ENCODE measurements at places on chromosomes 4 and X.

GRCh38 chr4:55447108-55447708 lies 51.5 kb downstream of the TMEM165 start:
- DNase-seq = no peak

- no peak for DNase-seq
These were observed 333.5 kb downstream of the TENM3 start for GRCh38 chr4:182576601-182577289.

DNA sequence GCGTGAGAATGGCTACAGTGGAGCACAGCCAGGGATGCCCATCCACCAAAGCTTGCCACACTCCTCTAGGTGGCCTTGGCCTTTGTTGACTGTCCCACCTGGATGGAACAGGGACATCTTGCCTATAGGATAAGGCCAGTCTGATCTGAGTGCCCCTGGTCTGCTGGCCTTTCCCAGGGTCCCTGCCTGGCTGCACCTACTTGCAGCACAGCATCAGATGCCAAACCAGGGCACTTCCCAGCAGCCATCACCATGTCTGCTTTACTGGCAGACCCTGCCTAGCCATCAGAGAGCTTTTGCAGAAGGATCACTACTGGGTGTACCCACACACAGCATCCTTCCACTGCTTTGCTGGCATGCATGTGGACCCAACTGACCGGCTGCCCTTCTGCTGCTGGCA lies 143.2 kb downstream of the GABRA3 start:
- DNase-seq = no peak

- DNase-seq = no peak
These were observed 291.8 kb downstream of the LDB2 start for GRCh38 chr4:16606691-16607090.

- DNase-seq = peak; percentile 3
These were observed 86.4 kb downstream of the CBR4 start for GRCh38 chr4:168923526-168924194.

GRCh38 chrX:149248073-149248625 lies 257.0 kb downstream of the IDS start:
- DNase-seq = no peak

DNA sequence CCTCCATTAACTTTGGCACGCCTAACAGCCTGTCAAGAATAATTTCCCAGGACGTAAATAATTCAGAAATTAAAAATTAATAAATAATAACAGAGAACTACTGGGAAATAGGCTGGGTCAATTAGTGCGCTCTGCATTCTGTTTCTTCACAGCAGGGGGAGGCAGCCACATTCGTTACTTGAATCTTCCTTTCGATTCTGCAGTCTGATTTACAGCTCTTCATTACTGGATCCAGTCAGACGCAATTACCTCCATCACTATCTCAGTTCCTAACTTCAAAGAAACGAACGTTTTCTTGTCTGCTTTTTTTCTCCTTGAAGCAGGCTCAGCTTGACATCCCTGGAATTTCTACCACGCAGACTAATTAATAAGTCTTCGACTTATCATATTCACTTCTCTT lies 9.0 kb upstream of the RPL34 start:
- no peak for DNase-seq

DNA sequence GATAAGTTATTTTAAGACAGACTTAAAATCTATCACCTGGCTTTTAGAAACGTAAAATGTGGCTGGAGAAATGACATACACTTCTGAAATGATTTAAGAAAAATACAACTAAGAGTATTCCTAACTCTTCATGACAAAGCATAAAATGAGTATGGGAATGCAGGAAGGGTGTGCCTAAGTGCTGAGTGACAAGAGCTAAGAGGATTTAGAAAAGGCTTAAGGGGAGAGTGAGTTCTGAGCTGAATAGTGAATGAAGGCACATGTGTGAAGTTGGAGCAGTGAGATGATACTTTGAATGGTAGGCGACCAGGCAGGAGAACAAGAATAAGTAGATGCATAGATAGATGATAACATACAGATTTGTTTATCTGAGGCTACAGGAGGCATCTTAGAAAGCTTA lies 458.3 kb upstream of the TENM3 start:
- DNase-seq = no peak

DNA sequence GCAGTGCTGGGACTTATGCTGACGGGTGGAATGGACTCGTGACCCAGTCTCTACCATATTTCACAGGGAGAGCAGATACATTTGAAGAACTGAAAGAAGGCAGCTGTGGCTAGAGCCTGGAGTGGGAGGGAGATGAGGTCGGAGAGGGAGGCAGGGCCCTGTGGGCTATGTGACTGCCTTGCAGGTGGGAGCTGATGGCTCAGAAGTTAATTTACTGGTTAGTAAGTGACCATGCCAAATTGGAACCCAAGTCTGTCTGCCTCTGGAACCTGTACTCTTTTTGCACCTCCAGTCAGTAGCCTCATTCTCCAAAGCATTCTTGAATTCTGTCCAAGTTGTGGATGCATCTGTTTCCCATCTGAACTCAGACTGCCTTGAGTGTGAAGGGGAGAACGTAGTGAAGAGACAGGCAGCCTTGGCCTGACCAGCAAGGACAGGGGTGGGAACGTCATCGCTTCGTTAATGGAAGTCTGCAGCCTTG lies 92.3 kb downstream of the REPS2 start:
- no peak for DNase-seq

DNA sequence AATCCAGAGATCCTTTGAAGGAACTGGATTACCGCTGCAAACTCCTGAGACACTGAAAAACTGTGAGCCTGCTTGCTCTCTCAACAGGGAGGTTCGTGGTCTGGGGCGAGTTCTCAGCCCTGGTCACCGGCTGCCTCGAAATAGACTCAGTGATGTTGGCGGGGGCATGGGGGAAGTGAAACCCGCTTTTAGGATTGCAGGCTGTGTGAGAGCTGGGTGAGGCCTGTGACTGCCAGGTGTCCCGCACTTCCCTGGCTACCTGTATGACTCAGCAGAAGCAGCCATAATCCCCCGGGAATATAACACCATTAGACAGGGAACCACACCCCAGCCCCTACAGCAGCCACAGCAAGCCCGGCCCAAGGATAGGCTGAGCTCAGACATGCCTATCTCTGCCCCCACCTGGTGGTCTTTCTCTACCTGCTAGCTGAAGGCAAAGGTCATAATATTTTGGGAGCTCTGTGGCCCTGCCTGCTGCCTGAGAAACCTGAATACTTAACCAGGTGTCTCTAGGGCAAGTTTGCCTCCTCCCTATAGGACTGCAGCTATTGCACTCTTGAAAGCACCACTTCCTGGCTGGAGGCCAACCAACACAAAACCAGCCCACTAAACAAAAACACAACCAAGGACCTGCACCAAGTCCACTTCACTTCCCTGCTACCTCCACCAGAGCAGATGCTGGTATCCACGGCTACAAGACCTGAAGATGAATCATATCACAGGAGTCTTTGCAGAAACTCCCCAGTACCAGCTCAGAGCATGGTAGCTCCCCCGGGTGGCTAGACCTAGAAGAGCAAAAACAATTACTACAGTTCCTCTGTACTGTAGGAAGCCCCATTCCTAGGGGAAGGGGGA lies 202.0 kb downstream of the RRAGB start:
- no peak for DNase-seq

- DNase-seq = no peak
These were observed 179.0 kb upstream of the FGF13 start for GRCh38 chrX:138890491-138890890.

- no peak for DNase-seq
These were observed 255.3 kb downstream of the NAF1 start for GRCh38 chr4:162911349-162911748.

GRCh38 chrX:68090266-68090665 lies 343.0 kb downstream of the OPHN1 start:
- no peak for DNase-seq

GRCh38 chr4:39942507-39942906 lies 35.2 kb downstream of the PDS5A start:
- DNase-seq = no peak

DNA sequence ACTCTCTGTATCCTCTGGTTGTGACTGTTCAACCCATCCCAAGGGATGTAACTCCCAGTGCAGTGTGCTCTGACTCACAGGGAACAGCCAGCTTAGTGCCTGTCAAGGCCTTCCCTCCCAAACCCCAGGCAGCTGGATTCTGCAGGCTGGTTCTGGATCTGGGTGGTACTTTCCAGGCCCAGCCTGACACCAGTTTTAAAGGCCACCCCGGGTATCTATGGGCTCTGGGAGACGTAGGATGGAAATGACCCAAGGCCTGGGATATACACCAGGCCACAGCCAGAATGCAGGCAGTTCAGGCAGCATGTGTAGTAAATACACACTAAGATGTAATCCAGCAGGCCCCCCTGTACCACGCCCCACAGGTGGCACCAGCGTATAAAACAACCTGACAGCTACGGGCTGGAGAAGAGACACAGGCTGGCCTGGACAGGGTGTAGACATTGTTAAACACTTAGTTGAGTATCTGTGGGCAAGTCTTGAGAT lies 64.2 kb downstream of the SPINK2 start:
- DNase-seq = no peak

GRCh38 chrX:67582436-67582835 lies 38.6 kb downstream of the AR start:
- no peak for DNase-seq

DNA sequence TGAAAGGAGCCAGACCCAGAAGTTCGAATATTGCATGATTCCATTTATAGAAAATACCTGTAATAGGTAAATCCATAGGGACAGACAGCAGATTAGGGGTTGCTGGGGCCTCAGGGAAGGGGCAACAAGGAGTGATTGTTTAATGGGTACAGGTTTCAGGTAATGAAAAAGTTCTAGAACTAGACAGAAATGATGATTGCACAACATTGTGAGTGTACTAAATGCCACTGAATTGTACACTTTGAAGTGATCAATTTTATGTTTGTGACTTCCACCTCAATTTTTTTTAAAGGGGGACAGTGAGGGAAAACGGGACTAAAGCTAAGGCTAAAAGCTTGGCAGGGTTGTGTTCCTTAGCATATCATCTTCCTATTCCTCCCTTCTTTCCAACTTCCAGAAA lies 23.5 kb downstream of the ZBTB33 start:
- DNase-seq = no peak

GRCh38 chrX:131988236-131988635 lies 34.9 kb upstream of the STK26 start:
- DNase-seq = no peak

GRCh38 chr4:169417629-169418282 lies 147.0 kb upstream of the SH3RF1 start:
- no peak for DNase-seq

DNA sequence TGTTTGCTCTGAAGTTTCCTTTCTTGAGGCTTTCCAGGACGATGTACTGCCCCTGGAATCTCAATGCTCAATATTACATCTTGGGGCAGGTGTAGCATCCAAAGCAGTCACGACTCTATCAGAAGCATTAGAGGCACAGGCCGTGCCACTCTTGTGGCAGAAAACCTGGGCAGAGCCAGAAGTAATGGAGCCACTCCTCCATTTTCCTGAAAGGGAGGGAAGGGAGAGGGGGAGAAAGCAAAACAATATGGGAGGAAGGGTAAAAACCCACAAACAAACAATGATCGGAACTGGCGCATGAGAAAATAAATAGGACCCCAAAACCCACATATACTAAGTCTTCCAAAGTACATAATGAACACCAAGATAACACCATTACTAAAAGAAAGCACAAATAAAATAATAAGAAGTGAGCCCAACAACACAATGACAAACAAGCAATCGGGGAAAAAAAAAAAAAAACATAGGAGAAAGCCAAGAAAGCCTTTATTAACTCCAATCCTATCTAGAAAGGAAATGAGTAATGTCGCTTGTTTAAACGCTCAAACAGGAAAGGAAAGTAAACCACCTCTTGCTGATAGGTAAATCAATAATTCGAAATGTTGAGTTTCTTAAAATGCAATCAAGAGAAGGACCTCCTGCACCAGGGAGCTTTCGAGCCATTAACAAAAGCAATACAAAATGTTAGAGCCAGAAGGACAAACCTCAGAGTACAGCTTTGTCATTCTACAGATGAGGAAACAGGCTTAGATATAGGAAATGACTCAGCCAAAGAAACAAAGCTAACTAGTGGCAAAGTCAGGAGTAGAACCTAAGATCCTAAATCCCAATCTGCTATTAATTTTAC lies 117.4 kb downstream of the ATRX start:
- no peak for DNase-seq

- no peak for DNase-seq
These were observed 162.7 kb upstream of the TTC29 start for GRCh38 chr4:147108409-147108808.

DNA sequence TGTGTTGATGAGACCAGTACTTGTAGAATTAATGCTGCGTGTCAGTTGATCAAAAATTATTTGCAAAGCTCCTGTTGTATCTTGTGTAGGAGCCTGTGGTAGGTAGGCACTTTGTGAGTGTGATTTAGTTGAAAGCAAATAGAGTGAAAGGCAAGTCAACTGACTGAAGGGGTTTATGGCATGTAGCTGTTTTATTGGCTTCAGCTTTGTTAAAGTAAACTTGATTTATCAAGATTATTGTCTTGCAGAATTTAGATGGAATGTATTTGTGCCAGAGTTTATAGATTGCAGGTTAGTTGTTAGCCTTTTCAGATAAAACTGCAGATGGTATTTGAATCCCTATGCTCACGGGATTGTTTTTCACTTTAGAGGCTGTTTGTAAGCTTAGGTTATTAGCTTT lies 128.0 kb downstream of the FRAS1 start:
- no peak for DNase-seq

GRCh38 chr4:130043732-130044160 lies 947.8 kb downstream of the C4orf33 start:
- DNase-seq = no peak

- DNase-seq = no peak
These were observed 73.6 kb downstream of the FGFBP1 start for GRCh38 chr4:15864651-15865566.

DNA sequence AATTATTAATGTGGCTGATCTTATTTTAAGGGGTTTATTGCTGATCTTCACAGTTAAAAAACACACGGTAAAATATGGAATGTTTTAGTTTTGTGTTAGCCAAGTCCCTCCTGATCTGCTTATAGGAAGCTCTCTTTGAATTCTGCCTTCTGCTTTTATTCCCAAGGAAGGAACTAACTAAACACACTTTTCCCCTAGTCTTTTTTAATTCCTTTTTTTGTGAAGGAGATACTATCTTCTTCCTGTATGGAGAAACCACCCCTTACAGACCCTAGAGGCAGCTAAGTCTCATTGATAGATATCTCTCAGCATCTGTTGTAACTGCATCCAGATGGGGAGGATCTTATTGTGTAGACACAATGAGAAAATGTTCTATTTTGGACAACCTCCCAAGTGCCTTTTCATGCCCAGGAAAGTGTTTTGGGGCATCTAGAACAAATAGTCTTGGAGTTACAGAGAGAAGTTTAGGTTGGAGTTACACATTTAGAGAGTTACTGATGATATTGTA lies 64.4 kb downstream of the AFF1 start:
- no peak for DNase-seq

DNA sequence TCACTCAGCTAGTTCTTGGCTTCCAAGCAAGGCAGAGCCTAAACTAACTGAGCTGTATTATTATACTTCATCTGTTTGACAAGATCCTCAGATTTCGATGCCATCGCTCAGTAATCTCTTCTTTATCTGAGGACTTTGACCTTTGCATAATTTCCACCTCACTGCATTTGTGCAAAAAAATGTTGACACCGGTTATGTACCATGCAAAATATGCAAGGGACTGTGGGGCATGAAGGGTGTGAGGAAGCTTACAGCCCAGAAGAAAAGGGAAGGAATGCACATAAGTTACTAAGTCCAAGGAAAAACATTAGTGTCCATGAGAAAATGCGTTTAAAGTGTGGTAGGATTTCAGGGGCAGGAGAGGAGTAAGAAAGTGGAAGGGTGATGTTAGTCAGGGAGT lies 295.4 kb downstream of the PACRGL start:
- DNase-seq = no peak

Measured in NCI-H187 (cell line).